Progenitor cell of endocrine pancreas (in vitro differentiated cells): ENCODE measurements at places on chromosomes 13 and 19. TPM values are rescaled to one million over a fixed set of nuclear protein-coding genes. Genes with fewer than 3 reads are reported as not detected.

ZNF728 gene
- not detected in 2 replicates for total RNA-seq

CD70 gene
- total RNA-seq = not detected in 2 replicates

LYPD3 gene
- 0.47 and 0.60 TPM in 2 replicates for total RNA-seq

- H3K4me3 ChIP-seq = peak overlapping the region; percentile 77
- H3K27me3 ChIP-seq = no peaks in the 10 kb centered on the region
- DNase-seq = peak; percentile 88
- H3K4me1 ChIP-seq = peaks cover 13% of the 10 kb centered on the region
- peaks cover 4% of the 10 kb centered on the region for H3K36me3 ChIP-seq
Measured at GRCh38 chr19:40365613-40366401, 17.3 kb downstream of the PLD3 start.

GRCh38 chr13:22126433-22127021 lies 455.7 kb downstream of the FGF9 start:
- peaks cover 6% of the 10 kb centered on the region for H3K4me1 ChIP-seq
- no peaks in the 10 kb centered on the region for H3K36me3 ChIP-seq
- H3K27me3 ChIP-seq = no peaks in the 10 kb centered on the region
- DNase-seq = no peak
- H3K4me3 ChIP-seq = no peak overlapping the region
- no peak overlapping the region for H3K27ac ChIP-seq
